ENCODE measurements at places on chromosomes 11 and 22.

DNA sequence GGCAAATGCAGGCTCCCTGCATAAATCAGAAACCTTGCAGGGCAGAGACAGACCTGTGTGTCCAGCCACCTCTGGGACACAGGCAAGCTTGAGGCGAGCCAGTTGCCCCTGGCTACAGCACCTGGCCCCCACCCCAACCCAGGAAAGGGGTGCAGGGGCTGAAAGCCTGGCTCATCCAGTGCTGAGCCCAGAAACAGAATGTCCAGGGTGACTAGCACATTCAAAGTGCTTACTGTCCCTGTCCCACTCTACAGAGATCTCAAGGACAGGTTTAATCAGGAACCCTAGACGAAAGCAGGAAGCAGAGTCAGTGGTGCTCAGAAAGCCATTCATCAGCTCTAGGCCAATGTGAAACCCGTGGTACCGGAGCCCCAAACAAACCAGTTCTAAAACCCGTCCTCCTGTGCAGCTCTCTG lies 31.9 kb downstream of the PLEKHA7 start:
- no peak for DNase-seq

DNA sequence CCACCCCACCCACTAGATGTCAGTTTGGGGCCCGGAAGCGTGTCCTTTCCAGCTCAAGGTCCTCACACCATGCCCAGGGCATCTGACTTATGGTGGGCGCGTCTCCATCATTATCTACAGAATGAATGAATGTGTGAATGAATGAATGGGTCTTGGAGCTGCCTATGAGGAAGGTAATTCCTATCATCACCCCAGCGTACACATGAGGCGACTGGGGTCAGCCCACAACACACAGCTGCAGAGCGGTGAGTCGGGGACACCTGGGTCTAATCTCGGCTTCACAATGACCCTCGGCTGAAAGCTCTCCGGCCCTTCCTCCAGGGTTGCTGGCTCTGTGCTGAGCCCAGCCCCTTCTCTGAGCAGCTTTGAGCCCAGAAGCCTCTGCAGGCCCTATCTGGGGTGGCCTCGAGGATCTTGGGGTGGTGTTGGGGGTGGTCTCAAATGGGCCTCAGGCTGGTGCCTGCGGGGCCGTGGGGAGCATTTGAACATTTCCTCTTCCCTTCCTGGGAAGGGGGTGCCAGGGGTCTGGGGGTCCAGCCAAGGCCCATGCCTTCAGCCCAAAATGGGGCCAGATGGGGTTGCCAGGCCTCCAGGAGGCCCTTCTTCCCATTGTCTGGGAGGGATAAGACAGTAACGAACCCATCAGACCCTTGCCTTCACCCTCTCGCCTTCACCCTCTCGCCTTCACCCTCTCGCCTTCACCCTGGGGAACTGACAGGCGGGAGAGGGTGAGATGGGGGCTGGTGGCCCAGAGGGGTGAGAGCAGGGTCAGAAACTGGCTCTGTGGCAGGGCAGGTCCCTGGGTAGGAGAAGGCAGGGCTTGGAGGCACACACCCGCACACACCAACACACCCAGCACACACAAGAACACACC lies 82.4 kb downstream of the MYEOV start:
- no peak for DNase-seq

- DNase-seq, result no peak
Observed at GRCh38 chr11:35725885-35726284, 63.3 kb downstream of the TRIM44 start.

DNA sequence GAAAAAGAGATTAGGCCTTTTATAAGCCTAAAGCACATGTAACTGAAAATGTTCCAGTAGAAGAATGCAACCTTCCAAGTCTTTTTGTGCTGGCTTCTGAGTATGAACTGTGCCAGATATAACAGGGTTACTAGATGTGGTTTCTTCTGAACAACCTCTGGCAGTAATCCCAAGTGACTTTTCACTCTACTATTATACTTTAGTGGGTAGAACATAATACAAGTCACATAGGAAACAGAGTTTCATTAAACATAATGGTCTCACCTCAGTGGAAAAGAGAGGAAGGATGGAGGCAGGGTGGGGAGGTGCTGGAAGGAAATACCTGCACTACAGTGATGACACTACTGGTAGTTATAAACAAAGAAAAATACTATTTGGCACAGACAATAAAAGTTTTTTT lies 81.3 kb downstream of the PHF21A start:
- DNase-seq, result no peak

DNA sequence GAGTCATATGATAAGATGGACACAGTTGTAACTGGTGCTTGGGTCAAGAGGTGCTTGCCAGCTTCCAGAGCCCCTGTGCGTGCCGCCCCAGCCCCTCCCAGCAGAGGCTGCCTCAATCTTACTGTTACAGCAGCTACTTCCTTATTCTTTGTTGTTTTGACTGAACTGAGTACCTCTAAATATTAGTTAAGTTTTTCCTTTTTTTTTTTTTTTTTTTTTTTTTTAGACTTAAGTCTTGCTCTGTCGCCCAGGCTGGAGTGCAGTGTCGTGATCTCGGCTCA lies 8.8 kb downstream of the ZBED4 start:
- DNase-seq, result no peak

DNA sequence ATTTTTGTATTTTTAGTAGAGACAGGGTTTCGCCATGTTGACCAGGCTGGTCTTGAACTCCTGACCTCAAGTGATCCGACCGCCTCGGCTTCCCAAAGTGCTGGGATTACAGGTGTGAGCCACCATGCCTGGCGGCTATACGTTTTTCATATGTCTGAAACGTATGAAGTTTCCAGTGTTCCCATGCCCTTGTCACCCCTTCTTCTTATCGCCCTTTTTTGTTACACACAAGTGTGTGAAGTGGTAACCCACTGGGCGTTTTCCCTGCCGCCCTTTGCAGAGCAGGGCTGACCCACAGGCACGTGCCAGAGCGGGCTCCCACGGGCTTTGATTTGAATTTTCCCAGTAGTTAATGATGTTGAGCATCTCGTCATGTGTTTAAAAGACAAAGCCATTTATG lies 17.0 kb downstream of the PIM3 start:
- DNase-seq, result no peak

DNA sequence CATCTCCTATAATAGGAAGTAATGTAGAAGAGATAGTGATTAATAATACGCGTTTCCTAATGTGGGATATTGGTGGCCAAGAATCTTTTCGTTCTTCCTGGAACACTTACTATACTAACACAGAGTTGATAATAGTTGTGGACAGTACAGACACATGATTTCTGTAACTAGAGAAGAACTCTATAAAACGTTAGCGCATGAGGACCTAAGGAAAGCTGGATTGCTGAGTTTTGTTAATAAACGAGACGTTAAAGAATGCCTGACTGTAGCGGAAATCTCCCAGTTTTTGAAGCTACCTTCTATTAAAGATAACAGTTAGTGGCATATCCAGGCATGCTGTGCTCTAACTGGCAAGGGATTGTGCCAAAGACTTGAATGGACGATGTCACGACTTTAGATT lies 83.3 kb downstream of the GGT1 start:
- no peak for DNase-seq

DNA sequence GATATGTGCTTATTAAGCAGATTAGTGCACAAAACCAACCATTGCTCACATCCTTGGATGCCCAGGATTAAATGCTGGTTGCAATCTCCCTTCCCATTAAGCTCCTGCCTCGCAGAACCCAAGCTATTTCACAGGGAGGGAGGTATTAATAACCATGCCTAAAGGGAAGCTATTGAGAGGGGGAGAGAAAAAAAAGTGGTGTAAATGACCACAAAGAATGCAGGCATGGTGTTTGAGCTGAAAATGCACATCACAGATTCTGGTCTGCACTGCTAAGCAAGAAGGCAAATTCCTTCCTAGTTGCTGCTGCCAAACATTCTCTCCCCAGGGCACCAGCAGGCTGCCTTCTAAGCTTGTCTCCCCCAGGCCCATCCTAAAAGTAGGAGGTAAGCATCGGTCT lies 92.0 kb upstream of the ISX start:
- DNase-seq, result no peak

DNA sequence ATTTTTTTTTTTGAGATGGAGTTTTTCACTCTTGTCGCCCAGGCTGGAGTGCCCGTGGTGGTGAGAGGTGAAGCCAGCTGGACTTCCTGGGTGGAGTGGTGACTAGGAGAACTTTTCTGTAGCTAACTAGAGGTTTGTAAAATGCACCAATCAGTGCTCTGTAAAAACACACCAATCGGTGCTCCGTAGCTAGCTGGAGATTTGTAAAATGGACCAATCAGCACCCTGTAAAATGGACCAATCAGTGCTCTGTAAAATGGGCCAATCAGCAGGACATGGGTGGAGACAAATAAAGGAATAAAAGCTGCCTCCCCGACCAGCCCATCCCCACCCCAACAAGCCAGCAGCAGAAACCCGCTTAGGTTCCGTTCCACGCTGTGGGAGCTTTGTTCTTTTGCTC lies 4.4 kb upstream of the RAPSN start:
- no peak for DNase-seq

- no peak for DNase-seq
Observed at GRCh38 chr22:40368016-40368415, 2.4 kb upstream of the SGSM3 start.

GRCh38 chr11:76462317-76462716 lies 17.5 kb downstream of the EMSY start:
- DNase-seq, result no peak

- peak; percentile 96 for DNase-seq
Observed at GRCh38 chr22:50190182-50190940, 4.6 kb downstream of the TRABD start.

GRCh38 chr11:112797092-112797491 lies 164.1 kb upstream of the NCAM1 start:
- DNase-seq, result no peak

- DNase-seq, result no peak
Observed at GRCh38 chr11:134541951-134542350, 129.9 kb upstream of the B3GAT1 start.

GRCh38 chr11:117678658-117679406 lies 118.2 kb downstream of the DSCAML1 start:
- no peak for DNase-seq

DNA sequence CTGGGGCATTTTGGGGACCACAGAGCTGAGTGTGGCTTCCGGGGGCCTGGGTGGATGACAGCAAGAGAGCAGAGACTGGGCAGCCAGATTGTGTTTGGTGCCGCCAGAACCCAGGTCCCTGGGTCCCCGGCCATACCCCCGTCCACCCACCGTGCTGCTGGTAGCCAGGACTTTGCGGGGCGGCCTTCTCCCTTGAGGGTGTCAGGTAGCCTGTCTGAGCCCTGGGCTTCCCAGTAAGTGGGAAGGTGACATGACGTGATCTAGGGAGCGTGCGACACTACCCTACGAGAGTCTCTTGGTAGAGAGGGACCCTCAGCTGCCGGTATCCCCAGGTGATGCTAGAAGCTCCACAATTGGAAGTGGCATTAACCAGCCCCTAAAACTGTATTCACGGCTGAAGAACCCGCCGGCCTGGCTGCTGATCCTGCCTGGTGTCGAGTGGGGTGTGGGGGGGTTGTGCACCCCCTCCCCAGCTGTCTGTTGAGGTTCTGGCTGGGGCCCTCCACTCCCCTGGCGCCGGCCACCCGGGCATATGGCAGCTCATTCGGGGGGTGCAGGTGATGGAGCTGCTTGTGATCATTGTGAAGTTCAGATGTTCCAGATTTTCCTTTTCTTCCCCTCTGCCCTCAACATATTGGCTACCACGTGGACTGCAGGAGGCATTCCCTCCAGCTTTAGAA lies 66.9 kb downstream of the MPPED1 start:
- no peak for DNase-seq

DNA sequence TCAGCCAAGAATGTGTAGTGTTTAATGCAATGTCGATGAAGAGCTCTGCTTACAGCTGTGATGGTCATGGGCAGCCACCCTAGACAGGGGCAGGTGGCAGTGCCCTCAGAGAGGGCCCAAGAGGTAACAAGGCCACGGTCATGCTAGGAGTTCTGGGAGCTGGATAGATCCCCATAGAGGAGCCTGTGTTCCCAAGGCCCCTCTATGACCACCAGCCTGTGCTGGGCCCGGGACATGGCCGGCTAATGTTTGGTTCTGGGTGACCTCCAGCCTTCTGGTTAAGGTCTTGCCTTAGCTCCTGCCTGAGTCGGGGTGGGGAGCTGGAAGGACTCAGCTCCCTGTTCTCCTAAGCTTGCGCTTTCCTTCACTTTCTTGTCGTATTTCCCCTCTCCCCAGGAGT lies 65.1 kb downstream of the GRIK4 start:
- no peak for DNase-seq

GRCh38 chr22:46079861-46080821 lies 70.2 kb upstream of the PPARA start:
- peak; percentile 73 for DNase-seq

All from left lung (tissue), 14 donors.